CD8-positive, alpha-beta T cell (primary cell): ENCODE measurements at places on chromosomes 5 and 9.

GRCh38 chr9:70603020-70603411, 188.6 kb upstream of the KLF9 start:
- DNase-seq: no peak

GRCh38 chr9:126157826-126158587, 168.6 kb upstream of the MVB12B start:
- DNase-seq: no peak

DNA sequence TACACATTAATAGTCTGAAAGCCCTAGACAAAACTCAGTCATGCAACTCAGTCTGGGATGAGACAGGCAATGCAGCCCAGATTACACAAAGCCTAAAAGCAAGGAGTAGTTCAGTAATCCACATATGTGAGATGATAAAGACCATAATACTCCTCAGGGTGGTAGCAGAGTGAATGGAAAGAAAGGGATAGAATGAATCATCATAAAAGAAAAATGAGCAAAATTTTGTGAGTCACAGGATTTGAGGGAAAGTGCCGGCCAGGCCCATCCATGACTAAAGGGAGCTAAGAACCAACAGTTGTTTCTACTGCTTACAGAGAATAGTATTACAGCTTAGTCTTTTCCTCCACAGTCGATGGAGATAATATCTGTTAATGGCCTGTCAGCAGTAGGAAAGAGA, 90.0 kb upstream of the POU5F2 start:
- DNase-seq: no peak

GRCh38 chr5:89712134-89712700, 697.3 kb downstream of the CETN3 start:
- DNase-seq: no peak

DNA sequence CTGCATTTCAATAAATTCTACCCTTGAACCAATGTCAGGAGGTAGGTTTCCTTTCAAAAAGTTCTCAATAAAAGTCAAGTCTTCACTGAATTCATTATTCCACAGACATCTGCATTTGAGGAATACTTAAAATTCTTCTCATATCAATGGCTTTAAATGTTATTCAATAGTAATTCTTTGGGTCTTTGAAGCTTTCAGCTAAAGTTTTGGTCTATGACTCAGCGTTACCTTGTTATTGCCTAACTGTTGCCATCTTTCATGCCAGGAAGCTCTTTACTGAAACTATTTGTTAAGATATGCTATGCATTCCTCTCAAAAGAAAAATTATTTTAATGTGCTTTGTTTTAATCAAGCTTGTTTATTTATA, 170.5 kb downstream of the NNT start:
- DNase-seq: no peak
